ENCODE measurements at places on chromosomes 11 and 22. TPM values are rescaled to one million over a fixed set of nuclear protein-coding genes. Genes with fewer than 3 reads are reported as not detected.

GRCh38 chr11:72295471-72295870 lies 51.5 kb upstream of the PHOX2A start:
- no peak overlapping the region for H3K4me3 ChIP-seq
- H3K4me1 ChIP-seq: no peaks in the 10 kb centered on the region
- H3K27me3 ChIP-seq: no peaks in the 10 kb centered on the region
- DNase-seq: no peak
- H3K36me3 ChIP-seq: no peaks in the 10 kb centered on the region
- no peak overlapping the region for H3K27ac ChIP-seq

- no peak for DNase-seq
- no peak overlapping the region for H3K27ac ChIP-seq
- no peak overlapping the region for H3K4me3 ChIP-seq
- H3K4me1 ChIP-seq: peaks cover 8% of the 10 kb centered on the region
- H3K36me3 ChIP-seq: no peaks in the 10 kb centered on the region
These were observed 1.7 kb downstream of the RASD2 start for GRCh38 chr22:35542157-35542938.

The CAVIN3 gene
- total RNA-seq: 16.4 TPM

DNA sequence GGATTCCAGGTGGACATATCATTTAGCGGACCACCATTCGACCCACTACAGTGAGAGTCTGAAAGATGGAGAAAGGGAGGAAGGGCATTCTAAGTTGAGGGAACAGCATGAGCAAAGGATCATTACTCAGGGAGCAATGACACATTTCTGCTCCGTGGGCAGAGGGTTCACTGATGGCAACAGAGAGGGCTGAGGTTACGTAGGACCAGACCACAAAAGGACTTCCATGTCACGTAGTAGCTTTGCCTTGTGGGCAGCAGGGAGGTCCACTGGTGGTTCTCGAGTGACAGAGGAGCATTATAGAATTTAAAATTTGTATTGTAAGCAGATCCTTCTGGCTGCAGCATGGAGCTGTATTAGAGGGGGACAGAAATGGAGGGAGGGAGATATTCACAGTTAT lies 109.7 kb upstream of the NAV2 start:
- H3K4me1 ChIP-seq: no peaks in the 10 kb centered on the region
- H3K36me3 ChIP-seq: no peaks in the 10 kb centered on the region

The OR4D6 gene
- total RNA-seq: not detected

DNA sequence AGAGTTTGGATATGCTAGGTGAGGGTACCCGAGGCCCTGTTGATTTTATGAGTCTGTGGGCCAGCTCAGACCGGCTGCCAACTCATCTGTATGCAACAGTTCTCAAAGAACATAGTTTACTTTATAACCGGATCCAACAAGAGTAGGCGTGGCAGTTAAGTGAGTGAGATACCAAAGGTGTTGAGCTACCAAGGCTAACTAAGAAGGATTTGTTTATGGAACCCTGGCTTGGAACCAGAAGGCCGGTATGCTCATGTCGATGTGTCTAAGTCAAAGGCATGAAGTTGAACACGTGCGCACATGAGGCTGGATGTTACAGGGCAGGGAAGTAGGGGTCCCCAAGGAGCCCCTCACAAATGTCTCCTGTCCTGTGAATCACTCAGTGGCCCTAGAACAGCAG lies at the start of gene KCNJ1:
Gene KCNJ1 (minus strand): TSS at position 20 of the 400 bp plus-strand sequence. CDS start 27,053 bp downstream, outside the sequence.
- H3K27ac ChIP-seq: no peak within 1 kb of the TSS
- H3K4me3 ChIP-seq: no peak within 1 kb of the TSS
- no peaks in the 10 kb centered on the region for H3K4me1 ChIP-seq
- no peaks in the 10 kb centered on the region for H3K36me3 ChIP-seq

DNA sequence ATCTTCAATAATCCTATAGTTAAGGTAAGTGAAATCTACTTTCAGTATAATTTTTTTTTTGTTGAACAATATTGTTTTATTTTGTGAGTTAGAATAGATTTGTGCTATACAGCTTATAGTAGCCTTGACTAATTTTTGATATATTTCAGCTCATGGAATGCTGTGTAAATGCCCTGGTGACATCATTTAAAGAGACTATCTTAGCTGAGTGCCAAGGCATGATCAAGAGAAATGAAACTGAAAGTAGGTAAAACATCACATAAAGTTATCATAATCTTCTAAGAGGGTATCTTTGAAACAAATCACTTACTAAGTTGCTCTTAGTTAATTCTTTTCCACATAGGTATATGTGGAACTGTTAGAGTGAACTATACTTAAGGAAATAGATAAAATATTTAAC lies 51.4 kb upstream of the ACAT1 start:
- no peaks in the 10 kb centered on the region for H3K4me1 ChIP-seq
- H3K27me3 ChIP-seq: no peaks in the 10 kb centered on the region
- no peak overlapping the region for H3K27ac ChIP-seq
- DNase-seq: no peak

DNA sequence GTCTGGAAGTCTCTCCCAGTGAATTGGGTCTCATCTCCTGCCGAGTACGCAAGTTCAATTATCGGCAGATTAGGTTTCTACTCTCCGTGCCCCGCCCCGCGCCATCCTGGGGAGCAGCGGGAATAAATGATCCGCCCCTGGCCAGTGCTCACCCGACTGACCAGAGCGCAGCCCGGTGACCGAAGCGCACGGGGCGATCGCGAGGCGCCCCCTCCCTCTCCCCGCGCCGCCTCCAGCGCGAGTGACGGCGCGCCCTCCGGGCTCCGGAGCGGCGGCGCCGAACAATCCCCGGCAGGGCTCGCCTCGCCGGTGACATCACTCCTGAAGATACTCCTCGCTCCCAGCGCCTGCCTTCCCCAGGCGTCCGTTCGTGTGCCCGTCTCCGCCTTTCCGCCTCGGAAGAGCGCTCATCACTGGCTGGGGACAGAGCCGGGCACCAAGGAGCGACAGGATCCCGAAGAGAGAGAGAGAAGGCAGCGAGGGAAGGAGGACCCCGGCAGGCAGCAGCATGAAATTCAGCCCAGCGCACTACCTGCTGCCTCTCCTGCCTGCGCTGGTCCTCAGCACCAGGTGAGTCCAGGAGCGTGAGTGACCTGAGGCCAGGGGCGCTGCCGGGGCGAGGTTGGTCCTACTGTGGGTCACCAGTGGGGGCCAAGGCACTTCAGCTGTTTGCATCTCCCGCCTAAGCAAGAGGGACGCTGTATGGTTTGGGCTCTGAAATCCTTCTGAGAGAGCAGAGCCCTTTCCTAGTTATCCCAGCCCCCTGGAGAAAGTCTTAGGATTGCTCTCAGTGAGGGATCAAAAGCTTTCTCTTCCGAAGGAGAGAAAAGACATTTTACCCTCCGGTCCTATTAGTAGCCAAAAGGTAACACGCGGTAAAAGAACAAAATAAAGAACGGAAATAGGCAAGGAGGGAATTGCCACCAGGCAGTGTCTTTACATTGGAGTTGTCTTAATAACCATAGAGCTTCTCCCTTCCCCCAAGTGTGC lies at the start of gene LUZP2:
Gene LUZP2 (plus strand): TSS at position 318 of the 990 bp plus-strand sequence.
- DNase-seq: peak; percentile 55
- H3K27me3 ChIP-seq: no peaks in the 10 kb centered on the region
- peaks cover 14% of the 10 kb centered on the region for H3K4me1 ChIP-seq
- H3K27ac ChIP-seq: no peak within 1 kb of the TSS
- no peaks in the 10 kb centered on the region for H3K36me3 ChIP-seq
- peak within 1 kb of the TSS; percentile 35 for H3K4me3 ChIP-seq

DNA sequence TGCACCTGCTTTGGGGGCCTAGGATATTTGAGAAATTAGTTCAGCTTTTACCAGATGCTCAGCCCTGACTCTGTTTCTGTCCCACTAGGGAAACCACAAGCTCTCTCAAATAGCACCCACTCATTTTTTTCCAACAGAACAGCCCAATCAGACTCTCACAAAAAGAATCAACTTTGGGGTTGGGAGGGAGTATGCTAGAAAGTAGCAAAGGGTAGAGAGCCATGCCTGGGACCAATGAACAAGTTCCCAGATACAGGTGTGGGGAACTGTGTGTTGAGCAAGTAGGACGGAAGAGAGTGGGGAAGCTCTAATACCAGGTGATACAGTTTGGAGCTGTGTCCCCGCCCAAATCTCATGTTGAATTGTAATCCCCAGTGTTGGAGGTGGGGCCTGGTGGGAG lies 41.1 kb downstream of the TRIM66 start:
- DNase-seq: no peak
- H3K27ac ChIP-seq: no peak overlapping the region

- no peak for DNase-seq
- no peaks in the 10 kb centered on the region for H3K36me3 ChIP-seq
- no peak overlapping the region for H3K27ac ChIP-seq
- no peaks in the 10 kb centered on the region for H3K27me3 ChIP-seq
These were observed 14.6 kb upstream of the RASSF10 start for GRCh38 chr11:12994476-12994875.

The OR8K1 gene
- not detected for total RNA-seq

DNA sequence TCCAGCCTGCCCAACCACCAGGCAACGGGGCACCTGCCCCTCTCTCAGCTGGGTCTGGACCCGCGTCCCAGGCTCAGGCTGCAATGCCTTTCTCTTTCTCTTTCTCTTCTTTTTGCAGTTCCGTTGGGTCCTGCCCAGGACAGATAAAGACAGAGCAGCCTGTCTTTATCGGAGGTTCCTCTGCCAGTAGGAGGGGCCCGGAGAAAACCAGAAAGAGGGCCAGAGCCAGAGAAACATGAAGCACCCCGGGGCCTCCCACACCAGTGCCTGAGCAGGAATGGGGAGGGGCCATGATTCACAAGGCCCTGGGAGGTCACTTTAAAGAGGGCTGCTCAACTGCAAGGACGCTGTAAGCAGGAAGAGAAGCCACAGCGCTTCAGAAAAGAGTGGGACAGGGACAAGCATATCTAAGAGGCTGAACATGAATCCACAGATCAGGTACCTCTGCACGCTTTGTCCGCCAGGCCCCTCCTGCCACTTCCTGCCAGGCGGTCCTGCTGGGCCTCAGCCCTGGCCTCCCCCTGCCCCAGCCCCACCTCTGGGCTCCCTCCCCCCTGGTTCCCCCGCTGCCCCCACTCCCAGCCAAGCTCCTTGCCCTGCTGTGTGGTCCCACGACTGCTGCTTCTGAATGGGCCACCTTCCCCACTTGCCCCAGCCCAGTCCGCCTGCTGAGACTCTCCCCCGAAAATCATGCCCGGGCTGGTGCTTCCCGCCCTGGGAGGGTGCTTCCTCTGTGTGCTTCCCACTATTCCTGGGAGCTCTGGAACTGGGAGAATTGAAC lies at the start of gene APOBEC3C:
Gene APOBEC3C (plus strand): TSS at position 316 of the 781 bp plus-strand sequence. CDS start 106 bp downstream, at position 422.
- H3K36me3 ChIP-seq: no peaks in the 10 kb centered on the region
- H3K27ac ChIP-seq: peak within 1 kb of the TSS; percentile 88
- DNase-seq: peak; percentile 68
- no peaks in the 10 kb centered on the region for H3K4me1 ChIP-seq
- H3K27me3 ChIP-seq: no peaks in the 10 kb centered on the region

The OR52N4 gene
- total RNA-seq: not detected

GRCh38 chr11:82959987-82960778 lies 58.6 kb downstream of the DDIAS start:
- DNase-seq: no peak
- H3K27me3 ChIP-seq: no peaks in the 10 kb centered on the region
- H3K4me1 ChIP-seq: peaks cover 21% of the 10 kb centered on the region
- no peak overlapping the region for H3K4me3 ChIP-seq

- H3K27ac ChIP-seq: no peak overlapping the region
- H3K4me3 ChIP-seq: no peak overlapping the region
- no peak for DNase-seq
These were observed 7.8 kb upstream of the RRM1 start for GRCh38 chr11:4086575-4087353.

- no peak overlapping the region for H3K27ac ChIP-seq
- H3K36me3 ChIP-seq: no peaks in the 10 kb centered on the region
- no peaks in the 10 kb centered on the region for H3K27me3 ChIP-seq
These were observed 52.4 kb downstream of the TECTA start for GRCh38 chr11:121153472-121153871.

The POLD4 gene
- 253 TPM for total RNA-seq

DNA sequence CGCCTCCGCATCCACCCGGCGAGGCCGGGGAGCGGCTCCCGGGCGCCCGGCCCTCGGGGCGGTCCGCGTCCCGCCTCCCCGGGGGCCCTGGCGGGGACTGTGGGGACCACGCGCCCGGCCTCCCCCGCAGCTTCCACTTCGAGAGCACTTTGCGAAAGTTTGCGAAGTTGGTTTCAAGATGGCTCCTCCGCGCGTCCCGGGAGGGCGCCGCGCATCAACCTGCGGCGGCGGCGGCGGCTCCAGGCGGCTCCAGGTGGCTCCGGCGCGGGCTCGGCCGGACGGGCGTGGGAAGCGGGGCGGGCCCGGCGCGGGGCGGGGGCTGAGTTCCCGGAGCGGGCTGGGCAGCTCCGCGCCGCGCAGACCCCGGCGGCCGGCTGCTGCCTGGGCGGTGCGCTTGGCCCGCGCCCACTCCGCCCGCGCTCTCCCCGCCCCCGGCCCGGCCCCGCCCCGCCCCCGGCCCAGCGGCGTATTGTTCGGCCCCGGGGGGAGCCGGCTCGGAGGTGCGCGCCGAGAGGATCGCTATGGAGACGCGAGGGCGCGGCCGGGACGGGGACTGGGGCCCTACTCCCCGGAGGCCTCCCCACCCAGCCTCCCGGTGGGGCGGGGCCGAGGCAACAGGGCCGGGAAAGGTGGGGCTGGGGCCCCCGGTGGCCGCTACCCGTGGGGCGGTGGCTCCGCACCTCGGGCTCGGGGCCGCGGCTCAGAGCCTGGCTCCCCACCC lies at the start of gene CELSR1:
Gene CELSR1 (minus strand): TSS at position 396 of the 721 bp plus-strand sequence. CDS start 450 bp downstream, outside the sequence.
- H3K4me3 ChIP-seq: peak within 1 kb of the TSS; percentile 49
- no peak for DNase-seq
